ENCODE measurements at places on chromosomes 11 and 22. TPM values are rescaled to one million over a fixed set of nuclear protein-coding genes. Genes with fewer than 3 reads are reported as not detected.
A peak's percentile ranks its signal among the peaks of the same experiment; 100 is the strongest.

DNA sequence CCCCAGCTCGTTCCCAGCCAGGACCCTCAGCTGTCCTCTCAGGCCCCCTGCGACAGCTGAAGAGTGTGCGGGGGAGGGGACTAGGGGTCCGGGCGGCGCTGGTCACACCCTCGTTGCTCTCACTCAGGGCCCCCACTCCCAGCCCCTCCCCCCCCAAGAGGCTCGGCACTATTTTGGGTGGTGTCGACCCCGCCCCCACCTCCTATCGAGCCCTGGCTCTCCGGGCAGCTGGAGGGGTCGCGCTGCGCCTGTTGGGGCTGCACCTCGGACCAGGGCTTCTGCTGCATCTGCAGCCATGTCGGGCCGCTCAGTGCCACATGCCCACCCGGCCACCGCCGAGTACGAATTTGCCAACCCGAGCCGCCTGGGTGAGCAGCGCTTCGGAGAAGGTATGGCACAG, at the start of gene HSPB2:
TSS of gene HSPB2 (plus strand) at position 200 of the 400 bp plus-strand sequence. CDS start at position 296, 96 bp downstream.
- DNase-seq, result no peak

Gene SCUBE1
- 0.82 TPM for total RNA-seq

DNA sequence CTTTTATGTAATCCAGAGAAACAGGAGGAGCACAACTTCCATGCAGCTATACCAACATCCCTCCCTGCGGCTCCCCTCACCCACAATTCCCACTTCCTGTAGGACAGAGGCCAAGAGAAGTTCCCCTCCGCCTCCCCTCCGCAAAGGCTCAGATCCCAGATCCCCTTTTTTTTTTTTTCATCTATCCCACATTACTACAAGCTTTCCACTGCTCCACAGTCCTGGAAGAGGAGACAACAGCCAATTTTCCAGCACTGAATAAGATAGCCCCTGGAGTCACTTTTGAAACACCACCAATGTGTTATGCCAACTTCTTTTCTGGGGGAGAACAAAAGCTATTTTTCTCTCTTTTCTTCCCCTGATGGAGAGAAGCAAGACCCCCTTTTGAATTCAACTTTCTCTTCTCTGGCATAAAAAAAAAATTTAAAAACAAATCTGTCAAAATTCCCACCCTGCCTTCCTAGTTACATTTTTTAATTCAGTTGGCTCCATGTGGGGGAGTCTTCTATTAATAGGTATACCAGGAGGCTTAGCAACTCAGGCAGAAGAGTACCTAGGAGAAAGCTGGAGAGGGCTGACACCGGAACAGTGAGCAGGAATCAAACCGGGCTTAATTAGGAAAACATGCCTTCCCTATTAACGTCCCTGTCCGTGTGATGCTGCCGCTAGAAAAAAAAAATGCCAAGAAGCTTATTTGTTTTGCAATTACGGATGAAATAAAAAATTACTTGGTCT, 543.4 kb downstream of the BUD13 start:
- no peak for DNase-seq

Gene FAM227A
- total RNA-seq, result 2.3 TPM

DNA sequence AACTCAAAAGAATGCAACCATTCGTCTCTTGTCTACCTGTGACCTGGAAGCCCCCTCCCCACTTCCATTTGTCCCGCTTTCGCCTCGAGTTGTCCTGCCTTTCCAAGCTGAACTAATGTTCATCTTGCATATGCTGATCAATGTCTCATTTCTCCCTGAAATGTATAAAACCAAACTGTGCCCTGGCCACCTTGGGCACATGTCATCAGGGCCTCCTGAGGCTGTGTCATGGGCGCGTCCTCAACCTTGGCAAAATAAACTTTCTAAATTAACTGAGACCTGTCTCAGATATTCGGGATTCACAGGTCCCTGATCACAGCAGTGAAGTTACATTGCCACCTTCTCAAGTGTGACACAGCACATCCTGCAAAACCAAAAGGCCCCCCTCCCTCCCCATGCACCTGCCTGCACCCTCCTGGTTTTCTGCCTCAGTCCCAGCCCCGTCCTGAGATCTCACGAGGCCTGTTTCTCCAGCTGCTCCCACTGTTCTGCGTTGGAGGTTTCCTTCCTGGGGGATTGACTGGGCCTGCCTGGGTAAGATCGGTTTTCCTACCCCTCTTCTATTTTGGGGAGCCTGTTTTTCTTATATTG, 1328.7 kb downstream of the TBC1D22A start:
- no peak for DNase-seq

GRCh38 chr11:100068116-100068515, 619.0 kb upstream of the ARHGAP42 start:
- DNase-seq, result no peak

DNA sequence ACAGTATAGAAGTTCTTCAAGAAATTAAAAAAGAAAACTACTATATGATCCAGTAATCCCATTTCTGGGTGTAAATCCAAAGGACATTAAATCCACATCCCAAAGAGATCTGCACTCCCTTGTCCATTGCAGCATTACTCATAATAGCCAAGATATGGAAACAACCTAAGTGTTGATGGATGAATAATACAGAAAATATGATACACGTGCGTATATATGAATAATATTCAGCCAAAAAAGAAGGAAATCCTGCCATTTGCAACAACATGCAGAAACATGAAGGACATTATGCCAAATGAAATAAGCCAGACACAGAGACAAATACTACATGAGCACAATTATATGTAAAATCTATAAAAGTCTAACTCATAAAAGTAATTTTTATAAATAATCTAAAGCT, 306.3 kb upstream of the ANO3 start:
- DNase-seq, result no peak

DNA sequence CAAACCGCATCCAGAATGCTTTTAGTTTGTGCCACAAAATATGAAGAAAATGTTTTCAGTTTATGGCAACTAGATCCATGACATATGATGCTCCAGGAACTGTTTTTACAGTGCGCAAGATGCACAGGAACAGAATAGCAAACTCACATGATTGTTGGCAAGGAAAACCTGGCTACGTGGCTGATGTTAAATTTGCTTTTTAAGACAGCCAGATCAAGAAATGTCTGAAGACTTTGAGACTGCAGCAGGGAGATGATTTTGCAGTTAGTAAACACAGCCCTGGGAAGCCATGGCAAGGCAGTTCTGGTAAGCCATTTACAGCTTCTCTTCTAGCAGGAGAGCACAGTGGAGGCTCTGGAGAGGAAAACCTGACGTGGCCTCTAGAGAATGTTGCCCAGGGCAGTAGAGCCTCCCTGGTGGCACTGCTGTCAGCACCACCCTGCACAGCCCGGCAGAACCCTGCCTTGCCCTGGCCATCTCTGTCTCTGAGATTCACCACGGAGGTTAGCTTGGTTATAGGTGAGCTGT, 69.8 kb upstream of the TNRC6B start:
- peak; percentile 1 for DNase-seq

GRCh38 chr22:20204806-20205205, 54.0 kb upstream of the CCDC188 start:
- no peak for DNase-seq

GRCh38 chr22:24471570-24471969, 23.6 kb upstream of the UPB1 start:
- no peak for DNase-seq

Gene PKNOX2
- total RNA-seq, result 0.68 TPM

DNA sequence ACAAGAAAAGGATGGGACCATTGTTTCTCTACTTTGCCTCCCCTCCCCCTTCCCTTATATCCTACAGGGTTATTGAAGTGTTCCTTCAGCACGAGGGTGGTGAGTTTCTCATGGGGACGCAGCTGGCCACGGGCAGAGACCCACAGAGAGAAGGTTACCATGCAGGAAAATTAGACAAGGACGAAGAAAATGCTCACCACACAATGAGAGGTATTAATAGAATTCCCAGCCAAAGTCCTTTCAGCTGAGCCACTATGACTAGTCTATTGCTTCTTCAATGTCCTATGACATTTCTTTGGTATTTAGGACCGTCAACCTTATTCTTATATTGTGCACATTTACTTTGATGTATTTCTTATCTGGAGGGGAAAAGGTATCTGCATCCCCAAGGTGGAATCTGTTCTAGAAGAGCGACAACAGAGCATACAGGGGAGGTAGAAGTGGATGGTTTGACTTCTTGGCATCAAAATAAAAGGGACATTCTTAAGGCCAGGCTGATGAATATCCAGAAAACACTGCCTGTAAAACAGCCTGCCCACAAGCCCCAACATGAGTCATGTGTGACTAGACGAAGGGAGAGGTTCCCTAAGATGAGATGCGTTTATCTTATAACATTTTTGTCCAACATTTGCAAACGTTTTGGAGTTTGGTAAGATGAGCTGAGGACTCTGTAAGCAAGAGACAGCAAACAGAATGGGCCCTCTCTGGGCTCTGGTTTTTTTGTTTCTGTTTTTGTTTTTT, 209.8 kb upstream of the NARS2 start:
- no peak for DNase-seq

Gene MUC5B
- total RNA-seq, result under 0.01 TPM

DNA sequence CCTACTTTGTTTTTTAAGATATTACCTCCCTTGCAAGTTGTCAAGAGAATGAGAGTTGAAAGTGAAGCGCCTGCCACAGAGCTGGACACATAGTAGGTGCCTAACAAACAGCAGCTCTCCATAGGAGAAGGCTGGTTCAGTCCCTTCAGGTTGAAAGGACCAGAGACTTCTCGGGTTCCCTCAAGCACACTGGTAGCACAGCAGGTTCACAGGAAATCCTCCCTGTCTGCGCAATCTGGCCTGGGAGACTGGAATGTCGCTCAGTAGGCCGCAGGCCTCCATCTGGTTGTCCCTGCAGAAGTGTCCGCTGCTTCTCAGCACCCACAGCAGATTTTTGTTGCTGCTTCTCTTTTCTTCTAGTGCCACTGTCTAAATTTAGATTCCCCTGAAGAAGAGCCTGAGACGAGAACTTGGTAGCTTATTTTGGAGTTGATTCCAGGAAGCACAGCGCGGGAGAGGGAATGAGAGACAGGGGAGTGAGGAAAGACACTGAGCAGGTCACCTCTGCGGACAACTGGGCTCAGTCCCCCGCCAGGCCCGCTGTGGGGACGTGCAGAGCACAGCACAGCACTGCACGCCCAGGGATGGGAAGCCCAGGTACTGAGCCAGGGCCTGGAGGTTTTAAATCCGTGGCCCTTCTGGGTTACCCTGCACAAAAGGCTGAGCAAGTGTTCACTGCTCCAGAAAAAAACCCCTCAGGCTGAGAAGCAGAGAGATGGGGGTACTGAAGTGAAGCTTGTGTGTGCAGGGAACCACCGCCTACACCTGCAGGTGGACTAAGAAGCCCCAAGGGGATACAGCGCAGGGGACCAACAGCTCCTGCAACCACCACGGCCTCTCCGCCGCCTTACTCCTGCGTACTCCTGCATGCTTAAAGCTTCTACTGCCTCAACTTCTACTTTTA, 31.6 kb downstream of the RBX1 start:
- no peak for DNase-seq

DNA sequence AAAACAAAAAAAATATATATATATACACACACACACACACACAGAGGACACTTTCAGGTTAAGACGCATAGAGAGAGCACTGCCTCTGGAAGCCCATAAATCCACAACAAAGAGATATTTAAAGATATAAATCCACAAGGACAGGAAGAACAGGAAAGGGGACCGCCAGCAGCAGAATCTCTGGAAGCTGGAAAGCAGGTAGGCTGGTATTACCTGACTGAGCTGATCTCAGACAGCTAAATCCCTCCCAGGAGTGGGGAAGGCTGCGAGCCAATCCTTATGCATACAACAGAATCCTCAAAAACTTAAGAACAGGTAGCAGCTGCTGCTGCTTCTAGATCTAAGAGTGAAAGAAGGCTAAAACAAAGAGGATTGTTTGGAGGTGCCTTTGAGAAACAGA, 1.8 kb upstream of the MCAT start:
- DNase-seq, result no peak

Gene OR5B21
- not detected for total RNA-seq

- DNase-seq, result no peak
Measured at GRCh38 chr11:12087075-12088004, 23.1 kb upstream of the MICAL2 start.

Gene IL10RA
- total RNA-seq, result 0.25 TPM

DNA sequence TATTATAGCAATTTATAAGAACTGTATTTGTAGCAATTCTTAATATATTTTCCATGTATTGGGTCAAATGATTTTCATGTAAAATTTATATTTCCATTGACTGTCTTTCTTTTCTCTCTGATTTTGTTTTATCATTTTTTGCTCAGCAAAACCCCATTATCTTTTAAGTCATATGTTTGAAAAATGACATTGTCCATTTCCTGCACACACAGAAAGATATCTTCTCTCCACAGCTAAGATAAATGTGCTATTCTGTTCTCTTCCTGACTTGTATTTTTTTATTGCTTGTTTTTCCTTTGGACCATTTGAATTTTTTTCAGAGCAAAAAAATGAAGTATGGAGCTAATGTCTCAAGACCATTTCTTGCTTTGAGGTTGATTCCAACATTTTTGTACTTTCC, 6.3 kb upstream of the LRRC55 start:
- no peak for DNase-seq

Gene LGALS12
- total RNA-seq, result not detected

DNA sequence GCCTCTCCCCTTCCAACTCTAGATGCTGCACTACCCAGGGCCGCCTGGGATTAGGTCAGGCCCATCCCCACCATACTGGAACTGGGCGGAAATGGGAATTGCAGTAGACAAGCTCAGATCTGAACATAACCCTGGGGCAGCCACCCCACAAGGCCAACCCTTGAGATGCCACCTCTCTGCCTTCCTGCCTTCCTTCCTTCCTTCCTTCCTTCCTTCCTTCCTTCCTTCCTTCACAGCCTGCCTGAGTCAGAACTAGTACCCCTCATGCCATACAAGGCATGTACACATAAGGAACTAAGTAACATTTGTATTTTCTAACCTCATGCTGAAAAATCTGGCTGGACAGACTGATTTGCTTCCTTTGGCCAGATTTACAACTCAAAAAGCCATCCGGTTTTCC, 28.0 kb downstream of the SHISAL1 start:
- no peak for DNase-seq

Gene CD44
- 268 TPM for total RNA-seq

- DNase-seq, result no peak
Measured at GRCh38 chr11:64396079-64396591, 37.2 kb downstream of the RPS6KA4 start.

Data from kidney epithelial cell (primary cell).